ENCODE measurements at places on chromosomes 1 and 21. TPM values are rescaled to one million over a fixed set of nuclear protein-coding genes. Genes with fewer than 3 reads are reported as not detected.

The OR2T35 gene
- total RNA-seq, result not detected

The AKNAD1 gene
- not detected for total RNA-seq

The SPATA6 gene
- total RNA-seq, result 30.8 TPM

The PTAFR gene
- 6.4 TPM for total RNA-seq

The AMY1B gene
- total RNA-seq, result not detected

The NOTCH2 gene
- total RNA-seq, result 127 TPM

The TIAM1 gene
- total RNA-seq, result 27.4 TPM

The AKT3 gene
- total RNA-seq, result 62.2 TPM

The LYPD8 gene
- total RNA-seq, result not detected

The OVAAL gene
- not detected for total RNA-seq

The IFNLR1 gene
- 6.1 TPM for total RNA-seq

The BSND gene
- total RNA-seq, result not detected

The TRIM46 gene
- 0.51 TPM for total RNA-seq

The UBXN10 gene
- 0.16 TPM for total RNA-seq

The CLCA1 gene
- 0.57 TPM for total RNA-seq

The MFSD2A gene
- 0.66 TPM for total RNA-seq

The NID1 gene
- 235 TPM for total RNA-seq

The USP33 gene
- 133 TPM for total RNA-seq

The COG2 gene
- 19.2 TPM for total RNA-seq
